ENCODE measurements at places on chromosomes 1 and 21. TPM values are rescaled to one million over a fixed set of nuclear protein-coding genes. Genes with fewer than 3 reads are reported as not detected.

The SPATA17 gene
- 0.63 TPM for total RNA-seq

The FAM43B gene
- 1.9 TPM for total RNA-seq

The KRTAP19-2 gene
- not detected for total RNA-seq

GRCh38 chr21:46122758-46123683, 25.1 kb downstream of the COL6A2 start:
- no peaks in the 10 kb centered on the region for H3K27me3 ChIP-seq
- no peak overlapping the region for H3K4me3 ChIP-seq
- peak; percentile 12 for DNase-seq
- H3K36me3 ChIP-seq, result peaks cover 82% of the 10 kb centered on the region
- H3K27ac ChIP-seq, result no peak overlapping the region

- H3K4me1 ChIP-seq, result peaks cover 56% of the 10 kb centered on the region
- H3K27ac ChIP-seq, result no peak overlapping the region
- no peak overlapping the region for H3K4me3 ChIP-seq
- no peak for DNase-seq
- no peaks in the 10 kb centered on the region for H3K36me3 ChIP-seq
Observed at GRCh38 chr1:100443811-100444571, 91.7 kb downstream of the CDC14A start.

DNA sequence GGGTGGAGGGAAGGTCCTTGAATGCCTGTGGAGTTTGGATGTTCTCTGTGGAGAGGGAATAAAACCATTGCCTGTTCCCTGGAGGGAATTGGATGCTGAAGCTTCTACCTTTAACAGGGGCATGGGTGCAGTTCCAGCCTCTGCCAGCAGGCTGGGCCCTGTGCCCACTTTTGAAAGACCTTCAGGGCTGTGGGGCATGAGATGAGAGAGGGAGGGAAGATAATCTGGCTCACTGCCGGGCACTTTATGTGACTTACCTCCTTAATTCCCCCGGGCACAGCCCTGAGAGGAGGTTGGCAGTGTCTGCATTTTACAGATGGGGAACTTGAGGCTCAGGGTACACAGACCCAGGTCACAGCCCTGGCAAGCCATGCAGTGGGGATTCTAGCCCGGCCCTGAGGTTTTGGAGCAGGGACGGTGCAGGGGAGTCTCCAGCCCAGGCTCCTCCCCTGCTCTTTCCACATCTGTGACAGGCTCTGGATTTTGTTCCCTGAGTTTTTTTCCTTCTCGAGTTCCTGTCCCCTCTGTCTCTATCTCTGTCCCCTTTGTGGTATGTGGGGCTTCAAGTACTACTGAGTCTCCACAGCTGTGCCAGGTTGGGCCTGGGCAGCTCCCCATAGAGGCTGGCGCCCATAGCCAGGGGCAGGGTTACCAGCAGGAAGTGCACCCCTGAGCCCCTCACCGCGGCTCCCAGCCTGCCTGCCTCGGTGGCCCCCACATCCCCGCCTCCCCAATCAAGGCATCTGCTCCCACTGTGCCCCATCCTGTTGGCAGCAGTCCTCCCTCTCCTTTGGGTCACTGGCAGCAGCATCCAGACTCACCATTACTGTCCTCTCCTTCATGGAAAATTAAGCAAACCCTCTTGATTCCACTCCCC, 14.0 kb upstream of the THEMIS2 start:
- H3K27ac ChIP-seq, result no peak overlapping the region
- no peaks in the 10 kb centered on the region for H3K27me3 ChIP-seq
- H3K4me3 ChIP-seq, result no peak overlapping the region
- no peaks in the 10 kb centered on the region for H3K4me1 ChIP-seq

DNA sequence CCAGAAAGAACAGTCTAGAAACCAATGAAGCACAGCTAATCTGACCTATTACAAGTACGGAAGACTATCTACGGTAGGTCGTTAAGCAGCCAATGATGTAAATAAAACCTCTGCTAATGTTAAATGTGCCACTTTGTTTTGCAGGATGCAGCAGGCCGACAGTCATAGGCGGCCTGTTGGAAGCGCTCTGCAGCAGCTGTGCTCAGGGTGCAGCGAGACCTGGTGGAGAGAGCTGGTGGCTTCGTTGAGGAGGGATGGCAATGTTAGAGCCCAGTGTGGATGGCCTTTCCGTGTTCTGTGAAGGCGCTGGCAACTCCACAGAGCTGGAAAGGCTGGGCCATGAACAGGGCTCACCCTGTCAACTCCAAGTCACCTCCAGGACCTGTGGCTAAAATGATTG, 87.3 kb downstream of the PCP4 start:
- H3K36me3 ChIP-seq, result no peaks in the 10 kb centered on the region
- no peaks in the 10 kb centered on the region for H3K4me1 ChIP-seq
- no peak overlapping the region for H3K4me3 ChIP-seq
- no peaks in the 10 kb centered on the region for H3K27me3 ChIP-seq

DNA sequence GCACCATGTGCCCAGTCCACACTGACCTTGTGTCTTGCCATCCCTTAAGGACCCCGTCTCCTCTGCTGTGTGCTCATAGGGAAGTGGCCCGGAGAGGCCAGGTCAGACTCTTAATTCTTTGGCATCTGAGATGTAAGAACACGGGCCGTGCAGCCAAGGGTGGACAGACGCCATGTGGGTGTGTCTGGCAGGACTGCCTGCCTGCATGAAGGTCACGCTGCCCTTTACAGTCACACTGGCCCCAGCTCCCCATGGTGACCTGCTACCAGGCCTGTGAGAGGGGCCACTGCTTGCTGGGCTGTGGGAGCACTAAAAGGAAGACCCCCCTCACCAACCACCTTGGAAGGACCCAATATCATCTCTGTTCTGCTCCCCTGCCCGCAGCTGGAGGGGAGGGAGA, 17.7 kb downstream of the DHRS3 start:
- H3K4me3 ChIP-seq, result no peak overlapping the region
- peaks cover 93% of the 10 kb centered on the region for H3K4me1 ChIP-seq
- no peaks in the 10 kb centered on the region for H3K36me3 ChIP-seq

GRCh38 chr1:246262281-246262680, 244.8 kb downstream of the SMYD3 start:
- H3K4me1 ChIP-seq, result no peaks in the 10 kb centered on the region
- H3K27ac ChIP-seq, result no peak overlapping the region
- no peak for DNase-seq

DNA sequence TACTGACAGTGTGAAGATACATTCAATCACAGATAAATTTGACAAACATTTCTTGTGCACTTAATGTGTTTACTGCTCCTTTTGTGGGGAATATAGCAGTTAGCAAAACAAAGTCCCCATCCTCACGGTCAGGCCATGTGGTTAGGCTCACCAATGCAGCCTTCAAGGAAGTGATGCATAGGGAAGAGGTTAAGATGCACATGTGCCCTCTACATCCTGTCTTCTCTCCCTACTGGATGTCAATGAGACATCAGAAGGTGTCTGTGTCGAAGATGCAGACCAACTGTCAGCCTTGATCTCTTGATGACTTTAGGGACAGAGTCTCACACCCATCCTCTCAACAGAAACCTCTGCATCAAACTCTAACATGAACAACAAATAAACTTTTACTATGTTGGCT, 78.7 kb downstream of the FH start:
- H3K36me3 ChIP-seq, result no peaks in the 10 kb centered on the region
- H3K27ac ChIP-seq, result no peak overlapping the region
- DNase-seq, result no peak
- no peak overlapping the region for H3K4me3 ChIP-seq
- H3K27me3 ChIP-seq, result no peaks in the 10 kb centered on the region
- H3K4me1 ChIP-seq, result no peaks in the 10 kb centered on the region

DNA sequence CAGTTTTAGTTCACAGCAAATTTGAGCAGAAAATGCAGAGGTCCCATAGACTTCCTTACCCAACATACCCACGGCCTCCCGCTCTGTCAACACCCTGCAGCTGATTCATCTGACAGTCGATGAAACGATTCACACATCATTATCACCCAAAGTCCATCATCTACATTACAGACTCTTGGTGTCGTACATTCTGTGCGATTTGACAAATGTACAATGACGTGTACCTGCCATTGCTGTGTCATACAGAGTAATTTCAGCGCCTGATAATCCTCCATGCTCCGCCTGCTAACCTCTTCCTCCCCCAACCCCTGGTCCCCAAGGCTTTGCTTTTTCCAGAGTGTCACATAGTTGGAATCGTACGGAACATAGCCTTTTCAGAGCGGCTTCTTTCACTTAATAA, 94.7 kb upstream of the SLC25A33 start:
- no peaks in the 10 kb centered on the region for H3K36me3 ChIP-seq
- no peak for DNase-seq
- H3K4me3 ChIP-seq, result no peak overlapping the region
- peaks cover 45% of the 10 kb centered on the region for H3K4me1 ChIP-seq
- no peak overlapping the region for H3K27ac ChIP-seq

- H3K4me1 ChIP-seq, result peaks cover 16% of the 10 kb centered on the region
- peak within 1 kb of the TSS; percentile 52 for H3K4me3 ChIP-seq
- peaks cover 62% of the 10 kb centered on the region for H3K27me3 ChIP-seq
- H3K27ac ChIP-seq, result no peak within 1 kb of the TSS
- no peaks in the 10 kb centered on the region for H3K36me3 ChIP-seq
Observed at GRCh38 chr21:37006486-37007291, at the start of gene RIPPLY3. Gene RIPPLY3, plus strand, starts transcription at chr21:37006702. Its CDS starts 71 bp downstream, at chr21:37006773.
